ENCODE measurements at places on chromosomes 5 and 9.

DNA sequence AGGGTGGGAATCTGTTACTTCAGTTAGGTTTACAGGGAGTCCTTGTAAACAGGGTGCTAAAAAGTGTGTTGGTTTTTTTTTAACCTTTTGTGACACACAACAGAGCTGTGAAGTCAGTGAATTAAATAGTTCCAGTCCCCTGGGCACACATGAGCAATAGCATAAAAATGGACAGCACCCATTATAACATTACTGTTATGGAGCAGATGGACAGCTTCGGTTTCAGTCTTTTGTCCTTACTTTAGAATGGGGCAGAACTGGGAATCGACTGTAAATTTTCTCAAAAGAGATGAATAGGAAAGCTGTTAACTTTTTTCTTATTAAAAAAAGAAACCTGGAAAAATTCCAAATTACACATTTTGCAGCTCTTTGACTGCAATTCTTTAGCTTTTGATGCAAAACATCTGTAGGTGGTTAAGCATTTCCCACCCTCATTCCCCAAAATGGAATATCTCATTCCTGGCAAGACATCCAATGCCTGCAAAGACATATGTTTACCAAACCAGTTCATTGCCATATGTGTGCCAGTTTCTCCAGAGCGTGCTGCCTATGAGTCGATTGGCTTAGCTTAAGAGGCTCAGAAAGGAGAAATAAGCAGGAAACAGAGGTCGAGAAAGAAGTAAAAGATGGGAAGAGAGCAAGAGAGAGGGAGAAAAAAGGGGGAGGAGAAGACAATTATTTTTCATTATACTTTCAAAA is 212.3 kb upstream of the TMEM161B start:
- peak; percentile 46 for DNase-seq

DNA sequence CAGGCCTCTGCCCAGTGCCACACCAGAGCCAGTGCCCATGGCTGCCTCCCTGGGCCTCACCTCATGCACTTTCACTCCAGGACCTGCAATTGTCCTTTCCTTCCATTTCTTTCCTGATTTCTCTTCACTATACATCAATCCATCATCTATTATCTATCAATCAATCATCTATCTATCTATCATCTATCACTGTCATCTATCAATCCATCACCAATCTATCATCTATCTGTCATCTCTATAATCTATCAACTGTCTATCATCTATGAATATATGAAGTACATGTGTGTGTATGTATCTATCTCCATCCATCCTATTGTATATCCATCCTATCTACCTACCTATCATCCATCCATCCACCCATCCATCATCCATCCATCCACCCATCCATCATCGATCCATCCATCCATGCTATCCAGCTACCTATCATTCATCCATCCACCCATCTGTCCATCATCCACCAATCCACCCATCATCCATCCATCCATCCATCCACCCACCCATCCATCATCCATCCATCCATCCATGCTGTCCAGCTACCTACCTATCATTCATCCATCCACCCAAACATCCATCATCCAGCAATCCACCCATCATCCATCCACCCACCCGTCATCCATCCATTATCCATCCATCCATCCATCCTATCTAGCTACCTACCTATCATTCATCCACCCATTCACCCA is 26.9 kb downstream of the SLC6A3 start:
- no peak for DNase-seq

GRCh38 chr5:151164687-151165392 is 7.3 kb upstream of the ANXA6 start:
- DNase-seq, result peak; percentile 63

DNA sequence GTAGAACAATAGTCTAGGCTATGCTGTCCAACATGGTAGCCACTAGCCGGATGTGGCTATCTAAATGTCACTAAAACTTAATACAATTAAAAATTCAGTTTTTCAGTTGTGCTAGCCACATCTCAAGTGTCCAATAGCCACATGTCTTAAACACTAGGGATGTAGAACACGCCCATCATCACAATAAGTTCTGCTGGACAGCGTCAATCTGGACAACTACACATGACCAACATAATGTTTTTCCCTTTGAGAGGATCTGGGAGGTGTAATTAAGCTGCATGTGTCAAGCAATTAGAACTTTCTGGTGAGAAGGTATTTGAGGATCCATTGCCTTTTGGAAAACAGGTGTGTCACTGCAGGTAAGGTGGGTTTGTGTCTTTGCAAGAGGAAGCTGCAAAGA is 424.6 kb upstream of the WWC1 start:
- DNase-seq, result no peak

DNA sequence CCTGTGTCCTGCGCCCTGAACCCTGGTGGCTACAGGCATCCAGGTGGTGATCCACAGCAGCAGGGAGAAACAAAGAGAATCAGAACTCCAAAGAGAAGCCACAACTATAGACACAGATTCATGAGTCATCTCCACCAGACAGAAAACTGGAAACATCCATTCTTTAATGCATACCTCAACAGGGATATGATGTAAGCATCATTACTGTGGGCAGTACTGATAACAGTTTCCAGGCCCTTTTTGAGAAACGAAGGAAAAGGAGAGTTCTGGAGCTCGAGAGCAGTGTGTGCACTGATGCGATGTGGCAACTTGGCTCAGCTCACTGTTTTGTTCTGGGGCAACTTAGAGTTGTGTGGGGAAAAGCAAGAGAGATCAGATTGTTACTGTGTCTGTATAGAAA is 215.6 kb upstream of the ADAMTS16 start:
- no peak for DNase-seq

- no peak for DNase-seq
Observed at GRCh38 chr5:81427566-81427965, 33.6 kb upstream of the ACOT12 start.

- DNase-seq, result peak; percentile 45
Observed at GRCh38 chr5:56264417-56265025, 31.4 kb upstream of the ANKRD55 start.

- peak; percentile 17 for DNase-seq
Observed at GRCh38 chr9:4661611-4662010, 483 bp upstream of the PLPP6 start.

DNA sequence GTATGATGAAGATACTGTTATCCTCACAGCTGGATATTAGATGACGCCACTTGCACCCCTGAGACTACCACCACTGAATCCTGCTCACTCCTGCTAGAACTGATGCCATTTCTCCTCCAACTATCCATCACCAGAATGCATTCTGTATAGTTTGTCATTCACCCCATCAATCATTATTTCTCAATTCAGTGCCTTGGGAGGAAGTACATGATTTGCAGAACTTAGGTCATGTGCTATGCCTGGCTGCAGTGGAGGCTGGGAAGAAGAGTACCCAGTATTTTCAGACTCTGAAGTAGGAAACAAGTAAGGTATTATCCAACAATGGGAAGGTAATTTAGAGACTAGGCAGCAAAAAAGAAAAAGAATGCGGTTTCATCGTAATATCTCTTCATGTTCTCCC is 26.2 kb upstream of the HSD17B4 start:
- no peak for DNase-seq

DNA sequence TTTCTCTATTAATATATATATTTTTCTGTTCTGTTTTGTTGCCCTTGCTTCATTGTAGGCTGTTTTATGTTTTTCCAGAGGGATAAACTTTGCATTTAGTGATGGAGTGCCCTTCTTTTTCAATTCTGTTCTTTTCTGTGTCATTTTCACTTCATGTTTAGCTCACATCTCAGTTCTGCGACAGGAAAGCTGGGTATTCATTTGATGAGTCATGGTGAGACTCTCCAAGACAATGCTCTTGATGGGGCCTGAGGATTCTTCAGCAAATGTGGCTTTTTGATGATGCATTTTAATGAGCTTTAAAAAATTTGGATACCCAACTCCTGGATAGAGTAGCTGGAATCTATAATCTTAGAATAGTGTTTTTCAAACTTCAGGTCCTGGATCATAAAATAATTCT is 56.5 kb upstream of the SPATA31D4 start:
- DNase-seq, result peak; percentile 83

- no peak for DNase-seq
Observed at GRCh38 chr9:107375651-107376369, 92.7 kb downstream of the RAD23B start.

- peak; percentile 57 for DNase-seq
Observed at GRCh38 chr9:114216081-114216480, 60.7 kb downstream of the COL27A1 start.

DNA sequence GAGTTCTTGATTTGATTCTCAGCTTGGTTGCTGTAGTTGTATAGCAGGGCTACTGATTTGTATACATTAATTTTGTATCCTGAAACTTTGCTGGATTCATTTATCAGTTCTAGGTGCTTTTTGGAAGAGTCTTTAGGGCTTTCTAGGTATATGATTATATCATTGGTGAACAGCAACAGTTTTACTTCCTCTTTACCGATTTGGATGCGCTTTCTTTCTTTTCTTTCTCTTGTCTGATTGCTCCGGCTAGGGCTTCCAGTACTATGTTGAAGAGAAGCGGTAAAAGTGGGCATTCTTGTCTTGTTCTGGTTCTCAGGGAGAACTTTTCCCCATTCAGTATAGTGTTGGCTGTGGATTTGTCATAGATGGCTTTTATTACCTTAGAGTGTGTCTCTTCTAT is 158.9 kb downstream of the SAXO1 start:
- DNase-seq, result no peak

GRCh38 chr5:14870337-14871213 is 1.0 kb downstream of the ANKH start:
- DNase-seq, result no peak

- no peak for DNase-seq
Observed at GRCh38 chr9:117304549-117304948, 110.3 kb downstream of the ASTN2 start.

DNA sequence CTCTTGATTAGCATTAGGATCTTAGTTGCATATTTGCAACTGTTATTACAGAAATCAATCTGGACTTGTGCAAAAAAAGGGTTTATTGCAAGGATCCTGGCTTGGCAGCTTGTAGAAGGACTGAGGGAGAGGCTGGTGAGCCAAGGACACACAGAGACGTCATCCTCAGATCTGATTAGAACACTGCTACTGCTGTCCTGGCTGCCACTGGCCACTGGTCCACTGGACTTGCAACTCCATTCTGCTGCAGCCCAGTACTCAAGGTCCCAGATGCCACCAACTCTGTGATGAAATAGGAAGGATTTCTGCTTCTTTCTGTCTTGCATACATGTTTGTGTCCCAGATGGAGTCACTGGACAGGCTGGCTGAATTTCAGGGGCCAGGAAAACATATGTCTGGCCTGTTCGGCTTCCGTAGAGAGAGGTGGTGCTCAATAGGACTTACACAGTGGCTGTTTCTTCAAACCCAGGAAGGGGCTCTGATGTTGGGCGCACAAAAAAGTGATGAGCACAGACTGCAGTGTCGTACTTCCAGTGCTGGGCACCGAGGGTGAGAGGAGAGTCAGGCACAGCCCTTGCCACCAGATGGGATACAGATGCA is 68.9 kb upstream of the SH3PXD2B start:
- DNase-seq, result no peak

DNA sequence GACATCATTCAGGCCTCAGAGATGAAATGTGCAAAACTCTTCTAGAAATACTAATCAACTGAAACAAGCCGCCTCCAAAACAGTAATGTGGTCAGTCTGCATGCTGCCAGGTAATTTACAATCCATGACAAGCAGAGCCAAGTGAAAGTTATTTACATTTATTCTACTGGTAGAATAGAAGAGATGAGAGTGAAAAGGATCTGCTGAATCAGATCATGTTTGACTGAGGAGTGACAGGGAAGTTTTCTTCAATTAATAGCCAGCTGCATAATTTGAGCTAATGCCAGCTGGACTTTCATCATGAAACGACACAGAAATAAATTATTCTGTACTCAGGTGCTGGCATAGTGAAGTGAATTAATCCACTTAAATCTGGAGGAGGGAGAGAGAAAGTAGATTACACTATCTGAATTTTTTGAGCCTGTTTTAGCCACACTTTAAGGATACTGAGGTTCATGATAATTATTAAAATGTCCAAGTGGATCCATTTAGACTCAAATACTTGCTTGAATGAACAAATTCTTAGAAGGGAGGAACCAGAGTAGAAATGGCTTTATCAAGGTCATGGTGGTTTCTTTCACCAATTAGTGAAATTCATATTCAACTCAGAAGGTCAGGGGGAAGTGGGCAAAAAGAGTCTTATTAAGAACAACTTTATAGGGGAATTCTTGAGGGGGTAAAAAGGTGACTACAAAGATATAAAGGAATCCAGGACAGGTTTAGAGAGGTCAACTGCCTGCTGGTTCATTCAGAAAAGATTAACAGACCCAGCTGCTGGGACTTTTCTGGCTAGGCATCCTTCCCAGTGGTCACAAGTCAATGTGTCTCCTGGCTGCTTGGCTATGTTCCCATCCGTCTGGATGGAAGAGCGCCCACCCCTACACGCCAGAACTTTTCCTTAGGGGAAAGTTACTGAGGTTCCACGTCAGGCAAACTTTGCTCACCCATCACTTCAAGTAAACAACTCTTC is 350.4 kb downstream of the PDE4D start:
- DNase-seq, result peak; percentile 29

GRCh38 chr9:133807818-133808217 is 69.7 kb upstream of the SARDH start:
- DNase-seq, result no peak

- DNase-seq, result no peak
Observed at GRCh38 chr5:141743866-141744272, 61.8 kb upstream of the ARAP3 start.

GRCh38 chr9:129523943-129524581 is 96.8 kb downstream of the C9orf50 start:
- no peak for DNase-seq

GRCh38 chr9:97415146-97415545 is 3.2 kb downstream of the TDRD7 start:
- DNase-seq, result no peak

- DNase-seq, result no peak
Observed at GRCh38 chr5:88675168-88675707, 207.7 kb downstream of the MEF2C start.

- no peak for DNase-seq
Observed at GRCh38 chr9:74511333-74511732, 14.2 kb downstream of the RORB start.

DNA sequence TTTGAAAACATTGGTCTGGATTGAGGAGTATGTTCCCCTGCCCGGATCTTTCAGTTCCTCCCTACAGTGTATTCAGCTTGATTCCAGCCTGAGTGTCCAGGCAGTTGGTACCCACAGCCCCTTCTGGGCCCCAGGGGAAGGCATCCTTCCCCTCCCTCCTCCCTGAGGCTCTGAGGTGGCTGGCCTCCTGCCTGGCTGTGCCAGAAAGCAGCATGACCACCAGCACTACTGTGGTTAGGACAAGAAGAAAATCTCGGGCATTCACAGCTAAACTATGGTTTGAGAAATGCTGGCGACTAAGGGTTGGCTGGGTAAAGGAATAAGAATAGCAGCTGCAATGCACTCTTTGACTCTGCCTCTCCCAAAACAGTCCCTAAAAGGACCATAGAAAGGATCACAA is 84.6 kb upstream of the LIFR start:
- DNase-seq, result no peak

GRCh38 chr5:96049398-96050272 is 88.0 kb upstream of the ELL2 start:
- DNase-seq, result peak; percentile 87

GRCh38 chr9:125376261-125377226 is 114.9 kb downstream of the GAPVD1 start:
- no peak for DNase-seq
